ENCODE measurements at places on chromosomes 4 and X. TPM values are rescaled to one million over a fixed set of nuclear protein-coding genes. Genes with fewer than 3 reads are reported as not detected.

DNA sequence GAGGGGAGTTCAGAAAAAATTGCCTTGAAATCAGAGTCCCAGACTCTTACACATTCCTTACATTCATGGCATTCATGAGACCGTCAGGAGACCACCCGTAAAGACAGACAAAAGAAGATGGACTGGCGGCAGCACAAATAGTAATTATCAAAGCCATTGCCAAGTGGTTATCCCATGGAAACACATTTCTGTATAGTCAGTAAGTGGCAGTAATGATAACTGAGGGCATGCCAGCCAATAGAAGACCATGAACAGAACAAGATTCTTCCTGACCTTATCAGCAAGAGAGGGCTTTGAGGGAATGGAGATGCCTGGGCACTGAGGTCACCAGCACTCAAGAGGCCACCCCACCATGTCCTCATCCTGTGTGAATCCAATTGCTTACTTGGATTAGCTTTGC lies 121.7 kb upstream of the HCCS start:
- peak; percentile 18 for DNase-seq
- H3K4me1 ChIP-seq: no peaks in the 10 kb centered on the region
- no peak overlapping the region for H3K4me3 ChIP-seq
- H3K27me3 ChIP-seq: no peaks in the 10 kb centered on the region

Gene UGT2B17
- not detected for total RNA-seq

Gene PAGE4
- not detected for total RNA-seq

DNA sequence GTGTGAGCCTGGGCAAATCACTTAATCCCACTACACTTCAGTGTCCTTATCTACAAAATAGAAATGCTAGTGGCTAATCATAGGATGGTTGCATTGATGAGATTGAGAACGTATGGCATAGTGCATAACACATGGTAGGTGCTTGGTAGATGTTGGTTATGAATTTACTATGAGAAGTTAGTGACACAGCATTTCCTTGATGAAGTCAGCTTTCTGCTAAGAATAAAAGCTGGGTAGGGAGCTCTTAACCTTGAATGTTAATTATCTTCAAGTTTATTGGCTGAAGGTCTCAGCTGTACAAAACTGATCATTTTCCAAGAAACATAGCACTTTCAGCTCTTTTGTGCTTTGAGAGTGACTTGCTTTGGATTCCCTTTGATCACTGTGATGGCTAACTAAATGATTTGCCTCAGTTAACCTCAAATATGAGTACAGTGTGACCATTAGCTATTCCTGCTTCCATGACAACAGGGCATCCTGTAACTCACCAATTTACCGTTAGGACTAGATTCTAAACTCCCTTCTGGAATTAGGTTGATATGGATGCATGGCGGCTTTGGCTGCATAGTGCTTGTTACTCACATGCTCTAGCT lies 17.8 kb downstream of the PDK3 start:
- H3K27ac ChIP-seq: no peak overlapping the region
- no peak overlapping the region for H3K4me3 ChIP-seq
- H3K4me1 ChIP-seq: peaks cover 3% of the 10 kb centered on the region
- no peak for DNase-seq
- no peaks in the 10 kb centered on the region for H3K36me3 ChIP-seq

DNA sequence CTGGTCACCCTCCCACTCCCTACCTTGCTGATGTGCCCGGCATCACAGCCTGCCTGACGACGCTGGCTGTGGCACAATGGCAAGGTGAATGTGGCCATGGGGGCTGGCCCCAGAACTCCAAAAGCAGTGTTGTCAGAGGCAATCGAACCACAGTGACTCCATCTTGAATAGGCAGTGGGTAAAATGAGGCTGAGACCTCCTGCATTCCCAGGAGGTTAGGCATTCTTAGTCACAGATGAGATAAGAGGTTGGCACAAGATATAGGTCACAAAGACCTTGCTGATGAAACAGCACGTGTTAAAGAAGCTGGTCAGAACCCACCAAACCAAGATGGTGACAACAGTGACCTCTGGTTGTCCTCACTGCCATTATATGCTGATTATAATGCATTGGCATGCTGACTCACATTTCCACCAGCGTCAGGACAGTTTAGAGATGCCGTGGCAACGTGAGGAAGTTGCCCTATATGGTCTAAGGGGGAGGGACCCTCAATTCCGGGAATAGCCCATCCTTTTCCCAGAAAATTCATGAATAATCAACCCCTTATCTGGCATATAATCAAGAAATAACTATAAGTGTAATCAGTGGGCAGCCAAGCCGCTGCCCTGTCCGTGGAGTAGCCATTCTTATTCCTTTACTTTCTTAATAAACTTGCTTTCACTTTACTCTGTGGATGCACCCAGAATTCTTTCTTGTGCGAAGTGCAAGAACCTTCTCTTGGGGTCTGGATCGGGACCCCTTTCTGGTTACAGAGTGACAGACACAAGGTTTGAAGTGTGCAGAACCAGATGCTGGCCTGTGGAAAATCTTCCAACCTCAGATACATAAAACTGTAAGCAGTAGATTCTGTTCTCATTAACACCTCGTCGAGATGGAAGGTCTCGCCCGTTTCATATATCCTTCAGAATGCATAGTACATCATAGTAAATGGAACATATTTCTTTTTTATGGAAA lies 26.8 kb upstream of the CLDN24 start:
- H3K4me3 ChIP-seq: no peak overlapping the region
- DNase-seq: no peak
- H3K27ac ChIP-seq: no peak overlapping the region
- H3K4me1 ChIP-seq: peaks cover 8% of the 10 kb centered on the region
- no peaks in the 10 kb centered on the region for H3K36me3 ChIP-seq

Data from neural progenitor cell (in vitro differentiated cells).